ENCODE measurements at places on chromosomes 6 and 20.

DNA sequence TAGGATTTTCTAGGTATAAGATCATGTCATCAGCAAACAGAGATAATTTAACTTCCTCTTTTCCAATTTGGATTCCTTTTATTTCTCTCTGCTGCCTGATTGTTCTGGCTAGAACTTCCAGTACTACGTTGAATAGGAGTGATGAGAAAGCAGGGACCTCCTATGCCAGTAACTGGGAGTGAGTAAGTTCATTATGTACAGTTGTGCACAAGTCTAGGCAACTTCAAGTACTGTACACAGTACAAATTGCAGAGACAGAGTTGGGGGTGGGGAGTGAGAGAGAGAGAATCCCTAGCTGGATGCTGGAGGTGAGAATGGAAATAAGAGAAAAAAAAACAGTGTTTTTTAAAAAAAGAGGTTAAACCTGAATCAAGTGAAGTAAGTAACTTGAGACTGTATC lies 210.2 kb downstream of the MMUT start:
- DNase-seq = no peak

DNA sequence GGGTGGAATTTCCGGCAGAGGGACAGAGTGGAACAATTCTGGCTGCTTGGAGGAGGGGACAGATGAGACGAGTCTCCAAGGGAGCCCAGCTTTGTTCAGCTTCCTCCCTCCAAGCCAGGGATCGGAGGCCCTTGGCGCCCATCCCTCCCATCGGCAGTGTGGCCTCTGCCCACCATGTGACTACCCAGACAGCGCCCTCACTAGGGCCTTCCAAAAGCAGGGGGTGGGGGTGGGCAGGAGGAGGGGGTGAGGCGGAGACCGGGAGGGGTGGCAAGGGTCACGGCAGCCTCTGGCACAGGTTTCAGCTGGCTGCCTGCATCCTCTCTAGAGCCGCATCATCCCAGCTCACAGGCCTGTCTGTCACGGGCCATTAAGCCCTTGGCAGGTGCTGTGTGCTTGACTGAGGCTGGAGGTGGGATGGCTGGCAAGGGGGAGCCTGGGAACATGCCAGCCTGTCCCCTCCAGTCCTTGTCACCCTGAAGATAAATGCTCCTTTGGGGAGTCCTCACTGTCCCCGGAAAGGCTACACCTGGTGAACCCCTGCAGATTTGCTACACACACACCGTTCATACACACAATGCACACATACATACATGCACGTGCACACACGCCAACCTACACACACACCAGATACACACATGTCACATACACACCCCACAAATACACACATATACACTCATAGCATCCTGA lies 6.2 kb upstream of the FGD2 start:
- DNase-seq = no peak

DNA sequence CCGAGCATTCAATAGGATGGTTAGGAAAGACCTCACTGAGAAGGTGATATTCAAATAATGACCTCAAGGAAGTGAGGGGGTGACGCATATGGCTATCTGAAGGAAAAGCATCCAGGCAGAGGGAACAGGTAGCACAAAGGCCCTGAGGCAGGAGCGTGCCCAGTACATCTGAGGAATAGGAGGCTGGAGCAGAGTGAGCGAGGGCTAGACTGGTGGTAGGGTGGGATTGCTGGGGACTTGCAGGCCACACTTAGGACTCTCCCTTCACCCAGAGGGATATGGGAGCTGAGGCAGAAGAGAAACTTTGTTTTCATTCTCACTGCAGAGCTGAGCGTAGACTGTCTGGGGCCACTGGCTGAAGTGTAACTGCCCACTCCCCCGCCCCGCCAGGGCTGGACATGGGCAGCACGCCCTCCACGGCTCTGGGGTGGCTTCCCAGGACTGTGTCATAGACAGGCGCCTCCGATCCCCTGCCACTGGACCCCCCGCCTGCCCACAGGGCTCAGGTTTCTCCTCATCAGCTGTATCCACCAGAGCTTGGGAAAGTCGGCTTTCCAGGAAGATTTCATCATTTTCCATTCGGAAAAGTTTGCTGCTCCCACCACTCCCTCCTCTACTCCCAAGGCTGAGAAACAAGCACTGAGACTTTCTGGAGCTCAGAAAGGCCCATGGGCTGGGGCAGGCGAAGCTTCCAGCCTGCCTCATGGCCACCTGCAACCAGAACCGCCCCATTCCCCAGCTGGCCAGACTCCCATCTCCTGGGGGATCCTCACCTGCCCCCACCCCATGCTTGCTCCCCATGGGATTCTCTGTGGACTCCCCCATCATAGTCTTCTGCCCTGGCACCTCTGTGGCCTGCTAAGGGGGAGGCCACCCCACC lies 142.6 kb downstream of the MRPL14 start:
- no peak for DNase-seq

DNA sequence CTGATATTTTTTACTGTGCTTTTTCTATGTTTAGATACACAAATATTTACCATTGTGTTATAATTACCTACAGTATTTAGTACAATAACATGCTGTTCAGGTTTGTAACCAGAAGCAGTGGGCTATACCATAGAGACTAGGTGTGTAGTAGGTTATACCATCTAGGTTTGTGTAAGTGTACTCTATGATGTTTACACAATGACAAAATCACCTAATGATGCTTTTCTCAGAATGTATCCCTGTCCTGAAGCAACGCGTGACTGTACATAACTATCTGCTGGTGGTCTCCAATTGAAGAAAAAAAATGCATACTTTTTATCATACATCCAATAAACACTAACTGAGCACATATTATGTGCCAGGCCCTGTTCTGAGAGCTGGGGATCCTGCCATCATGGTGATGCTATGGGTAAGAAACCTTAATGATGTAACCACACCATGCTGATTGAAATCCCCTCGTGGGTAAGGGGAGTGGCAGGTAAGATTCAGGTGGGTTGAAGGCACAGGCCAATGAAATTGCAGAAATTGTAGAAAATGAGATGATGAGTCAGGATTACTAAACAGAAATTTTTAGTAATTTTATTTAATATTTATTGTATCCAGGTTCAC lies 76.8 kb downstream of the FYN start:
- DNase-seq = no peak

DNA sequence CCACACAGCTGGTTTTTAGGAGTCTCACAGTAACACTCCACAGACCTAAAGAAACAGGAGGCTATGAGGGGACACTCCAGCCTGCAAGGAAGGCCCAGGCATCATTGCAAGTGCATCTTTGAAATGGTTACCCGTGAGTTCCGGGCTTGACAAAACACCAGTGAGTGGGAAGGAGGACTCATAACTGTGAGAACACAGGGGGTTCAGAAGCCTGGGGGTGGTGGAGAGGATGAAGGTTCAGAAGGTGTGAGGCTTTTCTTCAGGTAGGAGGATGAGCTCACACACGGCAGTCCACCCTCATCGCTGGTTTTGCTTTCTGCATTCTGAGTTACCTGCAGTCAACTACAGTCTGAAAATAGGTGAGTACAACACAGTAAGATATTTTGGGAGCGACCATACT lies 39.9 kb downstream of the MAP7 start:
- no peak for DNase-seq

DNA sequence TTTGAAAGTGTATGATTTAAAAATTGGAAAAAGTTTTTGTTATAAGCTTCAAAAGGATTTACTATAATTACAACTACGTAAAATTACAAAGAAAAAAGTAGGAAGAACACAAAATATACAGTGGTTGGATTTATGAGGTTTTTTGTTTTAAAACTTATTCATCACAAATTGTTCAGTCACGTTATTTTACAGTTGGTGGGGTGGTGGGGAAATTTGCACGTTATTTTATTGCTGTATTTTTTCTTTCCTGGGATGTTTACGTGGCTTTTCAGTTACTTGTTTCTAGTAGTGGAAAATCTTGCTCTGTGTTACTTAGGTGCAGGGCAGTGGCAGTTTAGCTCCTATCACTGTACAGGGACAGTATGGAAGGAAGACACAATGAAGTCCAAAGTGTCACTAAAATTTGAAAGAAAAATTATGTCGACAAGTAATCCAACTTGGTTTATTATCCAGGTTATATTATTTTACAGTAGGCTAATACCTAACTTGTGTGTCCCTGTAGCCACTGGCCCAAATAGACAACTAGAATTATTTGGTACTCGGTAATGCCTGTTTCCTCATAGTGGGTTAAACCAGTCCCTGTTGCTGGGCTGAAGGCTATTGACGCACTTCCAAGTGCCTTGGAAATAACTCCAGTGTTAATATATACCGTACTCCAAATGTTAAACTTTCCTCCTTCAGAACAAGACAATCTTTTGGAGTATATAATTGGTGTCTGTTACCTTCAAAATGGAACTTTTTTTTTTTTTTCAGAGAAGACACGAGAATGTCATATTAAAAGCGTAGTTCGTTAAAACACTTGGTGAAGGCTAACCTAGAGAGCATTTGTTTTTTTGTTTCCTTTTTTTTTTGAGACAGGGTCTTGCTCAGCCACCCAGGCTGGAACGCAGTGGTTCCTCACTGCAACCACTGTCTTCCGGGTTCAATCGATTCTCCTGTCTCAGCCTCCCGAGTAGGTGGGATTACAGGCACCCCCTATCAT lies 4.6 kb downstream of the JARID2 start:
- no peak for DNase-seq

- DNase-seq = no peak
Measured at GRCh38 chr6:31339210-31339609, 17.8 kb downstream of the HLA-B start.

GRCh38 chr6:14513496-14514393 lies 396.2 kb downstream of the CD83 start:
- no peak for DNase-seq

GRCh38 chr6:1667012-1667804 lies 57.5 kb downstream of the FOXC1 start:
- DNase-seq = no peak

DNA sequence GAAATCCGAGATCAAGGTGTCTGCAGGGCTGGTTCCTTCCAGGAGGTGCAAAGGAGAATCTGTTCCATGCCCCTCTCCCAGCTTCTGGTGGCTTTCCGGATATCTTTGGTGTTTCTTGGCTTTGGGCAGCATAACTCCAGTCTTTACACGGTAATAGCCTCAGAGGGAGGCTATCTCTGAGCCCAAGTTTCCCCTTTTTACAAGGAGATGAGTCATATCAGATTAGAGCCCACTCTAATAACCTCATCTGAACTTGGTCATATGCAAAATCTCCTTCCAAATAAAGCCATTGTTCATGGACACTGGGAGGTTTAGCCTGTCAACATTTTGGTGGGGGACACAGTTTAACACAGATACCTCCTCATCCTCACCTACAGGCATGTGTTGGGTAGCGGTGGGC lies 213.7 kb downstream of the ATXN1 start:
- DNase-seq = no peak

GRCh38 chr6:11467364-11467763 lies 70.2 kb upstream of the TMEM170B start:
- no peak for DNase-seq

DNA sequence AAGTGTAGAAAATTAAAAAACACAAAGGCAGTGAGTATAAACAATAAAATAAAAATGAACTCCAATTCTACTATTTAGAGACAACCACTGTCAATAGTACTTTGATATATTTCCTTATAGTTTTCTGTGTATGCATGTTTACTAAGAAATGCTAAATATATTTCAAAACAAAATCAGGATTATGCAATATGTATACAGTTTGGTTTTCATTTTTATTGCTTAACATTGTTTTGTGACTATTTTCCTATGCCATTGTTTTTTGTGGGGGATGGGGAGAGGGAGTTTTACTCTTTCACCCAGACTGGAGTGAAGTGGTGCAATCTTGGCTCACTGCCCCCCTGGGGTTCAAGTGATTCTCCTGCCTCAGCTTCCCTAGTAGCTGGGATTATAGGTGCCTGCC lies 19.6 kb downstream of the OR2A4 start:
- DNase-seq = no peak

GRCh38 chr6:128350416-128351254 lies 169.8 kb downstream of the PTPRK start:
- no peak for DNase-seq

DNA sequence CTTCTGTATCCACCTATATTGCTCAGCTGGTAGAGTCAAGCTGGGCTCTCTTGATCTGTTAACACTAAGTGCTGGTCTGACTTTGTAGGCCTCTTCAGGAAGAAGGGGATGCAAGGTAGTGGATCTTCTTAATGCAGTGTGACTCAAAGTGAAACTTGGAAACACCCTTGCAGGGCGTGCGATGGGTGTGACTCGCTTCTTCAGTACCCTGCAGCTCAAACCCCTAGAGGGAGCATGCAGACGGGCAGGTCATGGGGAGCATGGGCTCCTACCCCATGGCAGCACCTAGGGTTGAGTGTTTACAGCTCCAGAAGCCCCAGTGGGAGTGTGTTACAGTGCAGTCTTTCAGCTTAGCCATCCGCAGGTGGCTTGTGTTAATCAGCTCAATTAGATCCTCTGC lies 757 bp upstream of the SAMD3 start:
- DNase-seq = no peak

GRCh38 chr6:157714153-157714490 lies 108.9 kb upstream of the SNX9 start:
- DNase-seq = no peak

DNA sequence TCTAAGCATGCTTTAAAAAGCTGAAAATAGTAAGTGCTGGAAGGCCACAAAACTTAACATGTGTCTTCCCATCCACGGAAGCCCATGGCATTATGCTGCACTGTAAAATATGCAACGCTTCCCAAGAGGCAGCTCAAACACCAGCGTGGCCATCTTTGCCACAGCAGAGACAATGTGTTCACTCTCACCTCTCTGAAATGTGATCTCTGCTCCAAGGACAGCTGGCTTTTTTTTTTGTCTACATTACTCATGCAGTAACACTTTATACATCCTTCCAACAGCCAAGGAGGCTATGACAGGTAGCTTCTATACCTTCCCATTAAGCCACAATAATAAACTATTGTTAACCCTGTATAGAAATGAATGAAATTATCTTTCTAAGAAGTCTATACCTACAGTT lies 49.2 kb downstream of the BLOC1S5 start:
- no peak for DNase-seq

GRCh38 chr20:19137641-19138040 lies 74.8 kb upstream of the SLC24A3 start:
- no peak for DNase-seq

- no peak for DNase-seq
Measured at GRCh38 chr6:81847866-81848265, 95.4 kb upstream of the TENT5A start.

DNA sequence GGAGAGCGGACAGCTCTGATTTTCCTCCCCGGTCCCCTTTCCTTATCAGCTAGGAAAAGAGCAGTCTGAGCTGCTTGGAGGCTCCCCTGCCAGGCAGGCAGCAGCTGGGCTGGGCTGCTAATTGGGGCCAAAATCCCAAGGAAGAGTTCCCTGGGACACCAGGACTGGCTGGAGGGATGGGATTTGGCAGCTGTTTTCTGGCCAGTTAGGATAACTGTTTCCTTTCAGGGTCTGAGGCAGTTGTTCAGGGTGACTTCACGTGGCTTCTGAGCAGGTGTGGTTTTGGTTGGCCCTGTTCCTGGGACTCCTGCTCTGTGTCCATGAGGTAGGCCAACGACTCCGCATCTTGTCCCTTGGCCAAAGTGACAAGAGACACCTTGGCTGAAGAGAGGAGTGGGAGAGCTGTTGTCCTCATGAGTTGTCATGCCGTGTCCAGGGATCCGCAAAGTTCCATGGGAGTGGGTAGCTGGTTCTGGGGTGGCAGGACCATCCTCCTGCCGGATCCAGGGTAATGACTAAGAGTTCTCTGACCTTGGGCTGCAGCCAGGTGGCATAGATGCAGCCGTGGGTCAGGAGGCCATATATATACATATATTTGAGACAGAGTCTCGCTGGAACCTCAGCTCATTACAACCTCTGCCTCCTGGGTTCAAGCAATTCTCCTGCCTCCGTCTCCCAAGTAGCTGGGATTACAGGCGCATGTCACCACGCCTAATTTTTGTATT lies 21.2 kb downstream of the MRPS18A start:
- DNase-seq = no peak

GRCh38 chr20:62454904-62455636 lies 20.7 kb downstream of the GATA5 start:
- DNase-seq = no peak

Measured in coronary artery (tissue), 2 donors.